ENCODE measurements at places on chromosomes 6 and 20.

DNA sequence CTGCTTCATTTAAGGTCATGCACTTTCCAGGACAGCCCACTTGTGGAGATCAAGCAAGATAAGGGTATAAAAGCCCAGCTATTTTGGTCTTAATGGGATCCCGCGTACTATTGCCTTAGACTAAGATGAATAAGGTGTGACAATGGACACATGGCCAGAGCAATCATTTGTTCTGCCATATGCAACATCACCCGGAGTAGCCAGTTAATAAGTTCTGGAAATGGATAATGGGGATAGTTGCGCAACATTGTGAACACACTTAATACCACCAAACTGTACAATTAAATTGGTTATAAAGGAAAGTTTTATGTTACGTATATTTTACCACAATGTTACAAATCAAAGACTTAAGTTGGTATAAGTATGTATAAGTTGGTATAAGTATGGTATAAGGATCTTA lies 674.5 kb downstream of the HDGFL1 start:
- DNase-seq, result no peak

GRCh38 chr6:30092852-30093543 lies 17.4 kb upstream of the RNF39 start:
- DNase-seq, result no peak

GRCh38 chr6:30806581-30807183 lies 62.3 kb upstream of the IER3 start:
- DNase-seq, result no peak

DNA sequence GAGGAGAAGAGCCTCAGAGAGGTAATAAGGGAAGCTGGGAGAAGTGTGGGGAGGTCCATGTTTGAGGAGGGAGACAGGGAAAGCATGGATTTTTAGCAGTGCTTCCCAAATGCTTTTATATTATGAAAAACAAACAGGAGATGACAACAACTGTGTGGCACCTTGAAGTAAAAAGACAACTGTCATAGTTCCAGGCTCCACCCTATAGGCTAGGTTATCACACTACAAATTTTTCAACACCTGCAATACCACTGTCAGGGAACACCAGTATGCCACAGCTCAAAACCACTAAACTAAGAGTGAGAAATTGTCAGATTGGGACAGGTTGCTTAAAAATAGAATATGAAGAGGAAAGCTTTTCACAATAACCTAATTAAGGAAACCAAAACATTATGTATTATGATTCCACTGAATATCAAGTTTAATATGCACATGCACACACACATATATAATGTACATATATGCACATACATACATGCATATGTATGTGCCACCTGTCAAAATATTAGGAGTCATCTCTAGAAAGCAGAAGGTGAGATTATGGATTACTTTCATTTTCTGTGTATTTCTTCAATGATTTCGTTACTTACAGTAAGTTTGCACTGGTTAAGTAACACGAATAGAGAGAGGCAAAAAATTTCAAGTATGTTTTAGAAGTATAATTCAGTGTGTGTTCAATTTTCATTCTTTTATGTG lies 261.2 kb downstream of the PTPRK start:
- DNase-seq, result no peak

DNA sequence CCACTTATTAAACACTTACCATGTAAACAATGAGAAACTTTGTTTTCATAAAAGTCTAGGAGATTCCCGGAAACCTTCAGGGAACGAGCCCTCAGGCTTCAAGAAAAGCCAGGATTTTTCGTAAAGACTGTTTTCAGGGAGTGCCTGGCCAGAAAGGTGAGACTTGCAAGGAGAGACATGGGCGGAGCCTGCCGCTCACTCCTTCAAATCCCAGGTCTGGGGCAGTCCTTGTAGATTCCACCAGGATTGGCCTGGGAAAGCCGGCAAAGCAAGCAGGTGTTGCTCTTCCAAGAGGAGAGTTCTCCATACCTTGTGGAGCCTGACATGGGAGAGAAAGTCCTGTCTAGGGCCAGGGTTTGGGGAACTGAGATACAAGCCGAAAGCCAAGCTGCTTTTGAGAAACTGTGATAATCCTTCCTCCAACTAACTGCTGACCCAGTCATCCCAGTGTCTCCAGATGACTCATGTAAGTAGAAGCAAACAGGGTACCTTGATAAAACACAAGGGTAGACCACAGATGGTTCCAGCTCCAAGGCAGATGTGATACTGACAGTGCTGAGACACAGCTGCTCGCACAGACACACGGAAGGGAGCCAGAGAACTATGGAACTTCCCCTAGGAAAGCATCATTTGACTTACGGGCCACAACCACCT lies 69.4 kb upstream of the NAA20 start:
- DNase-seq, result no peak

GRCh38 chr20:59752101-59752586 lies 147.8 kb downstream of the PHACTR3 start:
- DNase-seq, result no peak

- DNase-seq, result peak; percentile 55
Measured at GRCh38 chr6:82248273-82248735, 760 bp upstream of the IBTK start.

DNA sequence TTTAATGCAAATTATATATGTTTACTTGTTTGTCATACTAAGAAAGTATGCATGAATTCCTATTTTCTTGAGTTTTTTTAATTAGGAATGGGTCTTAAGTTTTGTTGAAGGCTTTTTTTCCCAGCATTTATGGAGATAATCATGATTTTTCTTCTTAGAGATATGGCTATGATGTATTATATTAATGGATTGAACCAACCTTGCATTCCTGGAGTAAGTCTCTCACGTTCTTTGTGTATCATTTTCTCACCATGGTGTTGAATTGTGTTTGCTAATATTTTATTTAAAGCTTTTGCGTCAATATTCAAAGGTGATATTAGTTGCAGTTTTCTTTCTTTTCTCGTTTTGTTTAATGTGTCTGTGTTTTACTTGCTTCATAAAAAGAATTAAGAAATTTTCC lies 48.4 kb upstream of the SLC35D3 start:
- DNase-seq, result no peak

DNA sequence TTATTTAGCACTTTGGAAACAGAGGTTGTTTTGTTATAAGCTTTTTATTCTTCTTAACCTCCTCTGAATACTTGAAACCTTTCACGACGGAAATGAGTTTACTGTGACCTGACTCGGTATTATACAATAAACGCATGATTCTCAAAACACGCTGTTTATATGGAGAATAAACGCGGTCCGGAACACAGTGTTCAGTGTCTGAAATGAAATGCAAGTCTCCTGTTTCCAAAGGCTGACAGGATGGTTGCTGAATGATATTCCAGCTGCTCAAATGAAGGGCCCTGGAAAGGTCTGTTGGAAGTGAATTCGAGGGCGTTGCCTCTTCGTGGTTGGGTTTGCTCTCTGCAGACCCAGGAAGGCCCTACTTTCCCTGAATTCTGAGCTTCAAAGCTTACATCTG lies 83.4 kb downstream of the RSPH3 start:
- DNase-seq, result no peak

All from neural progenitor cell (in vitro differentiated cells).